ENCODE measurements at places on chromosomes 4 and X. TPM values are rescaled to one million over a fixed set of nuclear protein-coding genes. Genes with fewer than 3 reads are reported as not detected.

JADE3 gene
- total RNA-seq = 10.1 TPM

SGMS2 gene
- 67.8 TPM for total RNA-seq

PARM1 gene
- 0.19 TPM for total RNA-seq

ATP1B4 gene
- not detected for total RNA-seq

MAGEA2B gene
- not detected for total RNA-seq

CT45A5 gene
- not detected for total RNA-seq

MTNR1A gene
- total RNA-seq = not detected

SMR3B gene
- total RNA-seq = not detected

DNA sequence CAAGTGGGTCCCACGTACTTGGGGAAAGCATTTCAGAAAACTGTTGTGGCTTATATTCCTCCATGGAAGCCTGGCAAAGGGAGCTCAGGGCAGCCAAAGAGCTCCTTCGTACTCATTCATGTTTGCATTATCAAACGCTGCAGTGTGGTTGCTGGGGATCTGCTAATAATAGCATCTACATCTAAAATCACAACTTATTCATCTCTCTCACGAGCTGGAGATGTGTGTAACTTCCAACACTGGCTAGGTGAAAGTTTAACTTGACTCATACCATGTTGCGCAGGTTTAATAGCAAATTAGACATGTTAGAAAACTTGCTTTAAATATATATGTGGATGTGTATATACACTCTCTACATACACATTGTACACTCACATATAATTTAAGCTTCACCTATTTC is 415.1 kb downstream of the AFF2 start:
- DNase-seq = no peak

DNA sequence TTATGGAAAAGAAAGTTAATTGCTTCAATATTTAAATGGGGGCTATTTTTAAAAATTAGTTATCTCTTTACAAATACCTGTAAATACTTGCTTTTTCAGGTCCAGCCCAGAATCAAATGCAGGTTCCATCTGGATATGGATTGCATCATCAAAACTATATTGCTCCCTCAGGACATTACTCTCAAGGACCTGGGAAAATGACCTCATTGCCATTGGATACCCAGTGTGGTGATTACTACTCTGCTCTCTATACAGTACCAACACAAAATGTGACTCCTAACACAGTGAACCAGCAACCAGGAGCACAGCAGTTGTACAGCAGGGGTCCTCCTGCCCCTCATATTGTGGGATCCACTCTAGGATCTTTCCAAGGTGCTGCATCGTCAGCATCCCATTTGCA is 29.2 kb downstream of the SEC24B start:
- no peak for DNase-seq

- no peak for DNase-seq
Measured at GRCh38 chrX:150566734-150567182, 1.7 kb upstream of the MTM1 start.

GRCh38 chrX:39502486-39502885 is 595.3 kb downstream of the BCOR start:
- no peak for DNase-seq

- DNase-seq = no peak
Measured at GRCh38 chrX:36573720-36574119, 434.4 kb upstream of the FAM47C start.

DNA sequence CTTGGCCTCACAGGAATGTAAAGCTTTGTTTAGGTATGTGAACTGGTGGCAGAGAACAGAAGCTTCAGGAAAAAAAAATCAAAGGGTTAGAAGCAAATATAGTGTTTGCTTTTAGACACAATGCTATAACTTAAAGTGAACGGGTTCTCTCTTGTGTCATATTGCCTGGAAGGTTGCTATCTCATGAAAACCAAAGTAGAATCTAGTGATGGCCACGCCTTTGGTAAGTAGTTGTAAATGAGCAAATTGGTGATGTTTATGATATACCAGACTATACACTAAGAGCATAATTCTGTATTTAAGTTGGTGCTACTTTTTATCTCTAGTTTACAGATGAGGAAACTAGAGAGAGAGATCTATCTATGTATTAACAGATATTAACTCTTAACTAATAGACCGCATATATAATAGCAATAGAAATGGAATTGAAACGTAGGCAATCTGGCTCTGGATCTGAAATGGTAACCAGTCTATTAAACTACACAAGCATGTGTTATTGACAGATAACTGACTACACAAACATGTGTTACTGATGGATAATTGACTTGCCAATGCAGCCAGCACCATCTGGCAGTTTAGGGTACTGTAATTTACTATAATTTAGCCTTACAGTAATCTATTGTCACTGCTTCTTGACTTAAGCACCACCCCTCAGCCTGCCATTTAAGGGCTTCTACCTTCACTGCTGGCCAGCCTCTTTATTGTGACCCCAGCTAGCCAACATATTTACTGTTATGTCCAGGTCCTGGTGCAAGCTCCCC is 40.8 kb downstream of the HCCS start:
- DNase-seq = no peak

DNA sequence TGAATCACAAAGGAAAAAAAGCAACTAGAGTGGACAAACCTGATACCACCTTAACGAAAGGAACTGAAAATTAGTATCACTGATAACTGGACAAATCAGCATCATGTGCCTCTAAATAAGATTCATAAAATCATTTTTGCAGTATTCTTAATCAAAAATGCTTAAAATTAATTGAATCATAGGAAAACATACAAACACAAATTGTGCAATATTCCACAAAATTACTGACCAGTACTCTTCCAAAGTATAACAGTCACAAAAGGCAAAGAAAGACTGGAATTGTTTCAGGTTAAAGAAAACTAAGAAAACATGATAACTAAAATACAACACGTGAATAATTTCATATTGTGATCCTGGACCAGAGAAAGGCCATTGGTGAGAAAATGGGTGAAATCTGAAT is 27.1 kb downstream of the FBXW7 start:
- DNase-seq = no peak

- no peak for DNase-seq
Measured at GRCh38 chr4:116132946-116133345, 952.4 kb downstream of the TRAM1L1 start.

DNA sequence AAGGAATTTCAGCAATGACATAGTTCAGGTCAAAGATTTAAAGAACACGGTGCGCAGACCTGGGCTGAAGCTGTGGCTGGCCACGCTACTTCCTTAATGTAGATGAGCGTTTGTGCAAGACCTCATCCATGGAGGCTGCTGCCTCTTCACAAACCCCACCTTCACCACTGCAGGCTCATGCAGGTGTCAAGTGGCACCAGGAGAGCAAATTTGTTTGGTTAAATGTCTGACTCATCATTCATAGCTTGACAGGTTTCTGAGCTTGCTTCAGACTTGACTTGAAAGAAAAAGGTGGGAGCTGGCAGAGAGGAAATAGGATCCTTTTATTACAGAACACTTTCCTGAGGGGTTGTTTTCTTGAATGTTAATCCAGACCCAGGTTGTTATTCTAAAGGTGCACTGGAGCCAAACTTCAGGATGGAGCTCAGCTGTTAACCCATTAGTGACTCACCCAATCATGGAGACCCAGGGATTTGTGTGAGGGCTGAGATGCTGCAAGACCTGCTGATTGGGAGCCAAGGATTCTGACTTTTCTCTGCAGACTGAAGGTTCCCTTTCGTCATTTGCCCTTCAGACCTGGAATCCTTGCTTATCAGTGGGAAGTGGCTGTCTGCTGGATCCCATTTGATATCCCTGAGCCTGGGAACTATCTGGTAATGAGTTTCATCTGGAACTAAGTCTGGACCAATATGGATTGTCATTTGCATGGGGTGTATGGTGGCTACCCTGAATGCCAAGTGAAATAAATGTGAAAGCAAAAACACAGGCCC is 315.3 kb downstream of the PTTG2 start:
- no peak for DNase-seq

DNA sequence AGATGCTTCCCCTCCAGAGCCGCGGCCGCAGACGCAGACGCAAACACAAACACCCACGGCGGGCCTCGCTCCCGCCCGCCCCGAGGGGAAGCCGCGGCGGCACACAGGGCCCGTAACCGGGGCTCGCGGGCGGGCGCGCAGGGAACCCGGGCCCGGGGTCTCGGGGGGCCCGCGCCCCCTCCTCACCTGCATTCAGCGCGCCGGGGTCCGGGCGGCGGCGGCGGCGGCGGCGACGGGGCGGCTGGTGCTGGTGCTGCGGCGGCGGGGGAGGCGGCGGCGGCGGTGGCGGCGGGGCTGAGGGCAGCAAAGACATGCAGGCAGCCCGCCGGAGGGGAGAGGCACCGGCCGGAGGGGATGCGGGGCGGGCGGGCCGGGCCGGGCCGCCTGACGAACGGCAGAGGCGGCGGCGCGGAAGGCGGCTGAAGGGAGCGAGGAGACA is 255 bp upstream of the CNOT6L start:
- no peak for DNase-seq

GRCh38 chrX:101415180-101416145 is 7.4 kb downstream of the HNRNPH2 start:
- DNase-seq = no peak

DNA sequence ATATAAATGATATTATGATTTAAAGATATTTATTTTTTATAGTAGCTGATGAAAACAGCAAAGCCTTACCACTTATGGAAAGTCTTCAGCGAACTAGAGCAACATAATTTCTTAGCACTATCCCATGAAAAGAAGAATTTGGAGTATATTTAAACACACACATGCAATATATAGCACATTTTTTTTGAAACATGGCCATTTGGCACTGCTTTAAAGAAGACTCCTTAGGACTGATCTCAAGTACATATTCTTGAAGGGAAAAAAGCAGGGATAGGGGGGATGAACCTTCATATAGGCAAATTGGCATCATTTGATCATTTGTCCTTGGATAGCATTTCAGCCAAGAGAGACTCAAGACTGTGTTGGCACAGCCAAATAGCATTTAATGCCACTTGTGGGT is 193.3 kb downstream of the ANKRD50 start:
- DNase-seq = no peak

DNA sequence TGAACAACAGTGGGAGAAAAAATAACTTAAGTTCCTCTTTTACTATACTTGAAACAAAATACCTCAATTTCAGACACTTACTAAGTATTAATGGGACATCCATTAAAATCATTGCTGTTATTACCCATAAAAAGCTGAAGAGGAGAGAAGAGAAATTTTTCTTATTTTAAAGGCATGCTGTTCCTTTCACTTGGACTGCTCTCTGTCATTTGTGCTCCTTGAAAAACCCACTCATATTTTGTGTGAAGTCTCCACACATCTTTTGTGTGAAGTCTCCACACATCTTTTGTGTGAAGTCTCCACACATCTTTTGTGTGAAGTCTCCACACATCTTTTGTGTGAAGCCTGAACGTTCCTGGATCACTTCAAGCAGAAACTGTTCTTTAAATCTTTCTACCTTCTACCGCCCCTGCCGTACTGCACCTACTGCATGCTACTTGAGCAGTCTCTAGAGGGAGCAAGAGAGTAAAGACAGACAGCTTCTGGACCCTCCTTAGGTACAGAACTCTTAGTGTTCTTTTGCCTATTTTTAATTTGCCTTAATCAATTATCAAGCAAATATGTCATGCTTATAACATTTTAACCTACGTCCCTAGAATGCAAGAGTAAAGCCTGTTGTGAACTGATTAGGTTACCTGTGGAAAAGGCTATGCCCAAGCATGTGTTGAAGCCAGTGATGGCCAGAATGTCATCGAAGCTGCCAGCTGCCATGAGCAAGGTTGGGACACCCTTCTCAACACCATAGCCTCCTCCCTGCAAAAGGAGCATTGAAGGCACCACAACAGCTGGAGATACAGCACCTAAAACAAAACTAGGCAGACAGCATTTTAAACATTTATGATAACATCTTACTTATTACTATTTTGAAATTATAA is 27.1 kb upstream of the SLC9B1 start:
- DNase-seq = no peak

DNA sequence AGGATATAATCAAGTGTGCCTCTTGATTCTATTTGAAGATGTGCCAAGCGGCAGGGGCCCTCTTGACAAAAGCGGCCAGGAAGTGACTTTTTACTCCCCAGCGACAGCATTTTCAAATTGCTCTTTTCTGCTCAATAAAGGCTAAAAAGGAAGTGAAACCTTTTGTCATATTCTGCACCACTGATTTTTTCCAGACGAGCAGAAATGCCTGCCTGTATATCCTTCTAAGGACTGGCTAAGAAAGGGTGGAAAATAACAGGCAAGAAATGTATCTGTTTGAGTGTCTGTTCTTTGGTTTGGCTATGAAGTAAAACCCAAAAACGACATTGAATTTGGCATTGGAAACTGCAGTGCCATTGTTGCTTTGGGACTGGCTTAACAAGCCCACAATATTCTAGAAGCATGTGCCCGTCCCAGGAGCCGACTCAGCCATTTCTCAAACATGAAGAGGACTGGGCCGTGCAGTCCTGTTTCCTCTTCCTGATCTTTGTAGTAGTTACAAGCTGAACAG is 25.4 kb downstream of the TMSB4X start:
- DNase-seq = no peak

- no peak for DNase-seq
Measured at GRCh38 chr4:87461281-87461700, 38.9 kb downstream of the NUDT9 start.

- DNase-seq = no peak
Measured at GRCh38 chrX:50627696-50628095, 157.1 kb upstream of the DGKK start.

DNA sequence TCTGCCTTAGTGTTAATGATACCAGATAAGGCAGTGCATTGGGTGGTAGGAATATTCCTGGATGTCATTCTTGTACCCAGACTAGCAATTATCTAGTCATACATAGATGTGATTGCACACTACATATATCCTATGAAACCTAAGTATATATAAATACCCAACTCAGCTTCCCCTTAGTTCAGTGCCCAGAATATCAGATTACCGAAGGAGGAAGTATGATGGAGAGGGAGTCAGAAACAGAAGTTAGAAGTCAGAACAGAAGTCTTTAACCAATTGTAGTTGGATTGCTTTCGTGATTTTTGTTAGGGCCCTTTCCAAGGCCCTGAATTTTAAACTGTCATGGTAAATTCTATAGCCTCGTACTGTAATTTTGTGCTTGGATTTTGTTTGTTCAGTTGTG is 42.9 kb downstream of the MOB1B start:
- no peak for DNase-seq

- no peak for DNase-seq
Measured at GRCh38 chr4:8437281-8437680, 3.2 kb downstream of the ACOX3 start.

DNA sequence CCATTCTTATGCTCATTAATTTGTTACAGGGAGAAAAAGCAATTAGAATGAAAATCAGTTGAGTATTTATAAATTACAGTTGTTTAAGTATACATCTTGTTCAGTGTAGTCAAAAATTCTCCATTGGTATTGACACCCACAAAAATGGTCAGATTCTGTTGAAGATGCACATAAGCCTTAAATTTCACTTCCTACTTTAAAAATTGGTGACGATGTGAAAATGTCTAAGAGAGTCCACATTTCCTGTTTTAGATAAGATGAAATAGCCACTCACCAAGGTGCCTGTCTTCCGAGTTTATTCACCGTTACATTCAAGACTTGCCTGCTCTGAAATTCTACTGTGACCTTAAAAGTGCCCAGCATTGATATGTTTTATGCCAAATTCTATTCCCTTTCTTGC is 93.6 kb downstream of the GPR143 start:
- DNase-seq = no peak

- DNase-seq = no peak
Measured at GRCh38 chr4:122914292-122914904, 8.0 kb downstream of the NUDT6 start.
